ENCODE measurements at places on chromosomes 5 and 9. TPM values are rescaled to one million over a fixed set of nuclear protein-coding genes. Genes with fewer than 3 reads are reported as not detected.

The PDE6A gene
- 0.05 TPM for total RNA-seq

The TMEM252 gene
- total RNA-seq, result not detected

The ANAPC2 gene
- total RNA-seq, result 18.6 TPM

The INSL4 gene
- total RNA-seq, result not detected

The AGGF1 gene
- total RNA-seq, result 35.8 TPM

The PLEKHG4B gene
- total RNA-seq, result 3.7 TPM

The TAF11L5 gene
- not detected for total RNA-seq

The IL13 gene
- total RNA-seq, result not detected
